ENCODE measurements at places on chromosomes 2 and 18.

DNA sequence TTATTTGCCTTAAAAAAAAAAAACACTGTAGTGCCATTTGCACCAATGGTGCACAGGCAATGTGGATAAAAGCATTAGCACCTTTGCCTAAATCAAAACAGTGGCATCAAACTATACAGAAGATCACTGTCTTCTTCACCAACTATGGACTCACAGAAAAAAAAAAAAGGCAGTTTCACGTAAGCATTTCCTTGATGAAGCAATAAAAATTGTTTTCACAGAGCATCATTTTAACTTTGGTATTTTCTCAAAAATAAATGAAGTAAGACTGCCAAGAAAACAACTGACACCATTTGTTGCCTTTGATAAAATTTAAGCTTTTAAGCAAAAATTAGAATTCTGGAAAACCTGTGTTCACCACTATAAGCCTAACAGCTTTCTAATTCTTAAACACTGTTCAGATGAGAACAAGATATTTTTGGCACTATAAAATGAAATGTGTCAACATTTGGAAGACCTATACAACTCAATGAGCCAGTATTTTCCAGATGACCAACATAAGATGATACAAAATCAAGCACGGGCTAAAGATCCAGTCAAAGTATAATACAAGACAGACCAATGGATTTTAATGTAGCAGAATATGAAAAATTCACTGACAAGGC lies 21.1 kb downstream of the METTL8 start:
- no peak for DNase-seq

GRCh38 chr2:205002390-205002789 lies 457.1 kb downstream of the PARD3B start:
- no peak for DNase-seq

DNA sequence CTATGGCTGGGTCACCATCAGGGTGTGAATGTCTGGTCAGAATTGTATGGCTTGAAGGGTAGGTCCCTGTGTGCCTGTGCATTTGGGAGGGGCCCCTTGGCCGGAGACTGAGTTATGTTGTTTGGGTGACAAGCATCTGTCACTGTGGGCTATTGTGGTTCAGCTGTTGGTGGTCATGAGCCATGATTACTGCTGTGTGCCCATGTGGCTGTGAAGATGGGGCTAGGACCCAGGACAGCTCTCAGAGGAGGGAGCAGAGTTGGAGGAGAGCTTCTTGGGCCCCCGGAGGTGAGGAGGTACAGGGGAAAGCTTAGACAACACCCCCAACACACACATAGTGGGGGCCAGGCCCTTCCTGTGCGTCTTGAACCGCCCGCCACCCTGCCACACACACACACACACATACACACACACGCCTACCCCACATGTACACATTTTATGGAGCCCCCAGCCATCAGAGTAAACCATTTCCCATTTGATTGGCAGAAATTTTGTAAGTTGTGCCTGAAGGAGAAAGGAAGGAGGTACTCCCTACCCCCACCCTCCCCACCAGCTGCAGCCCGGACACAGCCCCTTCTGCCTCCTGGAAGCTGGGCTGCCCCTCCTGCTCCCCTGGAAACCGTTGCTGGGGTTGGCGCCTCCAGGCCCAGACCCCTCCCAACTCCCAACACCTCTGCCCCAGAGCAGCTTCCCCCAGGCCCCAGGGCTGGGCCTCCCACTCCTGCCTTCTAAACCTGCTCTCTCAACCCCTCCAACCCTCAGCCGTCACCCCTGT lies 2.0 kb downstream of the GAREM2 start:
- no peak for DNase-seq

- DNase-seq = no peak
These were observed 123.7 kb upstream of the SATB2 start for GRCh38 chr2:199581408-199581807.

- no peak for DNase-seq
These were observed 40.4 kb upstream of the FAM124B start for GRCh38 chr2:224442071-224442967.

DNA sequence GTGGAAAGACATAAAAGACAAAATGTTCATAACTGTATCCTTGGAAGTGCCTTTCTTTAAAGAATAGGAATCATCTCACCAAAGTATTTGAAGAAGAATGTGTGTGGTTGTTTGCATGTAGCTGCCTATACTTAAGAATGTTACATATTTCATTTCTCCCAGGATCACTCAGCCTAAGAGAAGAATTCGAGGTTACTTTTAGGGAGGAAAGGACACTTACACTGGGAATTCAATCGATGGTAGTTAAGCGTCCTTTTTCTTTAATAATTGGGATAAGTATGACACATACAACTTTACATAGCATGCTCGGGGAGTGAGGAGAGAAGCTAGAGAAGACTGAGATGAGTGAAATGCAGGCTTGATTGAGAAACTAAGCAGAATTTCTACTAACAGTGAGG lies 22.0 kb upstream of the CYP1B1 start:
- no peak for DNase-seq

- peak; percentile 21 for DNase-seq
These were observed 30.7 kb downstream of the XRCC5 start for GRCh38 chr2:216139884-216140283.

Data from HCT116 (cell line).